ENCODE measurements at places on chromosomes 6 and 20.

GRCh38 chr6:35247642-35248231 lies 11.8 kb upstream of the ZNF76 start:
- no peak for DNase-seq

- no peak for DNase-seq
Observed at GRCh38 chr20:41245086-41245707, 72.3 kb downstream of the ZHX3 start.

GRCh38 chr20:50758469-50758868 lies 27.1 kb downstream of the PARD6B start:
- no peak for DNase-seq

GRCh38 chr6:128478230-128479047 lies 42.0 kb downstream of the PTPRK start:
- DNase-seq: no peak

- DNase-seq: no peak
Observed at GRCh38 chr6:158284007-158284875, 28.0 kb upstream of the TULP4 start.

DNA sequence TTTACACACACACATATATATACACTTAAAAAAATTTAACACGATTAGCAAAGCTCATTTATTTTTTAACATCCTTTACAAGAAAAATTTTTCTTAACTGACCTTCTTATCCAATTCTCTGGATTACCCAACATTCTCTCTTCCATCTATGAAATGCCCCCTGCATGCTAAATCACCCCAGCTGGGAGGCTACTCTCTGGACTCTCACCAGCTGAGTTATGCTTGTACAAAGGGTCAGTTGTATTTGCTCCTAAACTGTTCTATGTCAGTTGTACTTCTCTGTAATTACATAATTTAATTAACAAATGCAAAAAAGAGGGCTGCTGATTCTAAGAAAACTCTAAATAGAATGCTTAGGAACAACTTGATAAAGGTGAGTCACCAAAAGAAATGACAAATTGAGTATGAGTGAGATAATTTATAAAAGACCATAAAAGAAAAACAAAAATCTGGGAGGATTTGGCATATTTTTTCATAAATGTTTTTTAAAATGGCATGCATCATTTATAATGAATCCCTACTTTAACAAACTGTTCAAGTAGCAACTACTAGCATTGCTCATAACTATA lies 120.5 kb downstream of the KIF13A start:
- no peak for DNase-seq

DNA sequence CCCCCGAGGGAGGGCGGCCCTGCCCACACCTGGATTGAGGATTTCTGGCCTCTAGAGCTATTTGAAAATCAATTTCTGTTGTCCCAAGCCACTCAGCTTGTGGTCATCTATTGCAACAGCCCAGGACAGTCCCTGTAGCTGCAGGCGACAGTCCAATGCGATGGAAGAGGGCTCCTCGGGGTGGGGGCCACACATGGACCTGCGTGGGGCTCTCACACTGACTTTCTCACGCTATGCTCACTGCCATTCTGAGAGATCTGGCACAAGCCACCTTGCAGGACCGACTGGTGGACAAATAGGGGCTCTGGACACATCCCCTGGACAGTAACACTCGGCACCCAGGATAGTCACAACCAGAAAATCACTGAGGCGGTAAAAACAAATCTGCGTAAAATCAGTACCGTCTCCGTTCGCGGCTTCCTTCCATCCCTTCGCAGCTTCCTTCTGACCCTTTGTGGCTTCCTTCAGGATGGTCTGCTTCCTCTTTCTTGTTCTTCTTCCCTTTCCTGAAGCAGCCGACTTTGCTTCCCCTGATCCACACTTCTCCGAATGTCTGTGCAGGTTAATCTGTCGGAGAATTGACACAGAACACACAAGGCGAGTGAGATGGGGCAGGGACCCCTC lies 21.8 kb downstream of the CTCFL start:
- DNase-seq: no peak

DNA sequence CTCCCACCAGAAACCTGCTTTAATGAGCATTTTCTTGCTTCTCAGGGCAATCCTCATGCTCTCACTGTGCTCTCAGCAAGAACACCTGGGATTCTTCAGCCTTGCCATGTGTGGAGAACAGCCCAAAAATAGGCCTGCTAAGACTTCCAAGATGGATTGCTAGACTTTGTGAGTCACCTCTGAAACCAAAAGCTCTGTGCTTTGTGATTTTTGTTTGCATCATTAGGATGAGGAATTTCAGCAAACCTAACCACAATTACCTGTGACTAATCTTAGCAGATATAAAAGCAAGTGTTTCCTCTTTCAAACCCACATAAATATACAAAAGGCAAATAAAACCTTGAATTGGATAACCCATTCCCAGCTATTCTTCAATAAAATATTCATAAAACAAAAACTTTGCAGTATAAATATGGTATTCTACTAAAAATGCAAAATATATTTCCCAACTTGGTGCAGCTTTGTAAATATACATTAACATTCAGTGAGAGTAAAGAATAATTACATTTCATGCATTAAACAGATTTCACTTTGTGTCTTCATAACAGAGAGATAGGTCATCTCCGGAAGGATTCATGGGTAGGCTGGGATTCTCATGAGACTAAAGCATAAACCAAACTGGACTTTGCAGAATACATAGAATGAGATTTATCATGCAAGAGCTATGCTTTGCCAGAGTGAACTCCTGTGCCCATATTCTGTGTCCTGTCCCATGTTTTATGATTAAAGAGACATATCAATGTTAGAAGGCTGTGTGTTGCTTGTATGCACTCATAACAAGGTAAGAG lies 33.5 kb downstream of the TPBG start:
- DNase-seq: no peak

DNA sequence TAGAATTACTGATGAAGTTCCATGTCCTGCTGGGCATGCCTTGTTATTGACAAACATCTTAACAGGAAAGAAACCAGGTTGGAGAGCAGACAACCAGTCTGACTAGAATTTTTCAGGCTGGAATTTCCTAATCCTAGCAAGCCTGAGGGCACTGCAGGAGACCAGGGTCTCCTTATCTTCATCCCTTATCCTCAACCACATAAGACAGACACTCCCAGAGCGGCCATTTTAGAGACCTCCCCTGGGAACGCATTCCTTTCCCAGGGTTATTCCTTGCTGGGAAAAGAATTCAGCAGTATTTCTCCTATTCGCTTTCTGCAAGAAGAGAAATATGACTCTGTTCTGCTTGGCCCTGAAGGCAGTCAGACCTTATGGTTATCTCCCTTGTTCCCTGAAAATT lies 803.7 kb downstream of the GRIK2 start:
- no peak for DNase-seq

- no peak for DNase-seq
Observed at GRCh38 chr6:20217324-20217855, 5.1 kb upstream of the MBOAT1 start.

DNA sequence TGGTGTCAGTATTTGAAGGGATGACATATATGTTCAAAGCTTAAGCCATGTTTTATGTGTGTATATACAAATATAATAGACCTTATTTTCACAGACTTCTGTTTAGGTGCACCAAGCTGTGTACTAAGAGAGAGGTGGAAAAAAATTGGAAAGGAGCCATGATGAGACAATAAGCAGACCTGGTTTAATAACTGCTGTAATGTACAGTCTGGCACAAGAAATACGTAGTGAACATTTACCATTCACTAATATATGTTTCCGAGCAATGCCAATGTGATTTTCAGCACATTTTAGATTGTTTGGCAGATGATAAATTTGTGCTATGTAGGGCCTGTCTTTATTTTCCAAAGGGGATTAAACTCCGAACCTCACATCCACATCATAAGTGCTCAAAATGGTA lies 116.3 kb downstream of the KHDC1L start:
- DNase-seq: no peak

GRCh38 chr20:17556837-17557674 lies 12.8 kb upstream of the DSTN start:
- DNase-seq: no peak

Measured in NCI-H460 (cell line).